ENCODE measurements at places on chromosomes 5 and 9.

DNA sequence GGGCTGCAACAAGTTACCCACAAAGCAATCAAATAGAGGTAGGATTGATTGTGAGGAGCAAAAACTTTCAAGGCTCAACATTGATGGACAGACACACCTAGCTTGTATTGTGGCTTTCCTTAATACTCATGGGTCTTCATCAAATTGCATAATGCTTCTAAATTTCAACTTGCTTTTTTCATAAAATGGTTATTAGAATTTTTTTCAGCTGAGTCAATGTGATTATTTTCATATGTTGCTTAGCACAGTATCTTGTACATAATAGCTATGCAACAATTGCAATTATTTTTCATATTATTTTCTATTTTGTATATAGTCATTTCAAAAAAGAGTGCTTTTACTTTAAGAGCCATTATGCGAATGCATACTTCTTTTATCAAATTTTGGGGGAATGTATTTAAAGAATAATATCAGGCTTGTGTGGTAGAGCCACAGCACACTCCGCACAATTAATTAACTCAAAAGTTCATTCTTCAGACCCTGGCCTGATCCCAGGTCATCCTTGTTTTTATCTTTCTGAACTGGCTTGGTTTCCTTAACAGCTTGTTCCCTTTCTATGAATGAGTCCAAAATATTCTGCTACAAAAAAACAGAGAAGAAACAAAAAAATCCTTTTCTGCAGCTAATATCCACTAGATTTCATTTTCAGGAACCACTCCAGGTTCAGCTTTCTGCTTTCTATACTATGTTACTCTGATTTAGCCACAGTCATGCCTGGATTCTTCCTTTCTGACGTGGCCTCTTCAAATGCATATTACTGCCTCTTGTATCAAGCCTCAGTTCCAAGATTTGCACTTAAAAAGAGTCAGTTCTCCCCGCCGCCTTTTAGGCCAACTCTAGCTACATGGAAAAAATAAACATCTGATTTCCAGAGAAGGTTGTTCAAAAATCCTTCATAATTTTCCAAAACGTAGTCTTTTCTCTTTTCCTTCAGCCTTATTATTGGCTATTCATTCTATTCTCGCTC lies 45.3 kb upstream of the CDH9 start:
- no peak for DNase-seq

- no peak for DNase-seq
Observed at GRCh38 chr5:65910711-65911110, 15.7 kb upstream of the ERBIN start.

DNA sequence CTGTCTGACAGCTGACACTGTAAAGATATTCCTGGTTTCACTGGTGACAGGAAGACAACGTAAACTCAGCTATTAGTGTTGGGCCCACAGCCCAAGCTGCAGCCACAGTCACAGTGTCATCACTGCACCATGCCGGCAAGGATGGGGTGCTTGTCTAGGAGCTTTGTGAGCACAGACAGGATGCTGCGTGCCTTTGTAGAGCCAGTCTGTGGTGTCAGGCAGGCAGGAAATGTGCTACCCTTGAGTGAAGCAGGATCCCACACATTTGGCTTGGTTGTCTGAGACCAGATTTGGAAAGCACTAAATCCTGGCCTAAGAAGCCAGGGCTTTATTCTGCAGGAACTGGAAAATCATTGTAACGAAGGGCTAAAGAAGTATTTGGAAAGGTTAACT lies 121.6 kb upstream of the ADAMTS16 start:
- no peak for DNase-seq

GRCh38 chr5:176895831-176896230 lies 3.3 kb downstream of the HK3 start:
- no peak for DNase-seq

- DNase-seq, result no peak
Observed at GRCh38 chr9:126695186-126695585, 81.5 kb downstream of the LMX1B start.

Measured in suprapubic skin (tissue), 4 donors.